CD4-positive, alpha-beta T cell treated with Interleukin-21 for 1 hour (primary cell): ENCODE measurements at places on chromosomes 3 and 15.

GRCh38 chr3:58496206-58496857, 4.4 kb downstream of the KCTD6 start:
- no peak for DNase-seq

GRCh38 chr3:39192490-39193092, at the start of gene XIRP1:
TSS of gene XIRP1 (minus strand) at chr3:39192595. CDS start at chr3:39189445, 3,150 bp downstream.
- no peak for DNase-seq

- DNase-seq, result no peak
These were observed 3.0 kb downstream of the MAPK6 start for GRCh38 chr15:52021892-52022540.

DNA sequence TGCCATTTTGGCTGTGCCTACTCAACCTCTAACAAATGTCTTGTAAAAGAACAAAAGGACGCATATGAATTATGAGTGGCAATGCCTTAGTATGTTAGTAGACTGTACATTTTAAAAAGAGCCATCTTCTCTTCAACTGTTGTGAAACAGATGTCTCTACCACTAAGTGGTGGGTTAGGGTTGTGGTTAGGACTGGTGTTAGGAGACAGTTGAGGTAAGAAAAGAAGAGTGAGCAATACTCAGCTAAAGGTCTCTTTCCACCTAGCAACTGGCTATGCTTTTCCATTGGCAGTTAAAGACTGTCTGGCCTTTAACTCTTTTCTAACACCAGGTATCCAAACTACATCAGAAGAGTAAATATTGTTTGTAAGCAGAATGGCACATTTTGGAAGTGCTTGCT, 221.7 kb upstream of the TBC1D5 start:
- no peak for DNase-seq

DNA sequence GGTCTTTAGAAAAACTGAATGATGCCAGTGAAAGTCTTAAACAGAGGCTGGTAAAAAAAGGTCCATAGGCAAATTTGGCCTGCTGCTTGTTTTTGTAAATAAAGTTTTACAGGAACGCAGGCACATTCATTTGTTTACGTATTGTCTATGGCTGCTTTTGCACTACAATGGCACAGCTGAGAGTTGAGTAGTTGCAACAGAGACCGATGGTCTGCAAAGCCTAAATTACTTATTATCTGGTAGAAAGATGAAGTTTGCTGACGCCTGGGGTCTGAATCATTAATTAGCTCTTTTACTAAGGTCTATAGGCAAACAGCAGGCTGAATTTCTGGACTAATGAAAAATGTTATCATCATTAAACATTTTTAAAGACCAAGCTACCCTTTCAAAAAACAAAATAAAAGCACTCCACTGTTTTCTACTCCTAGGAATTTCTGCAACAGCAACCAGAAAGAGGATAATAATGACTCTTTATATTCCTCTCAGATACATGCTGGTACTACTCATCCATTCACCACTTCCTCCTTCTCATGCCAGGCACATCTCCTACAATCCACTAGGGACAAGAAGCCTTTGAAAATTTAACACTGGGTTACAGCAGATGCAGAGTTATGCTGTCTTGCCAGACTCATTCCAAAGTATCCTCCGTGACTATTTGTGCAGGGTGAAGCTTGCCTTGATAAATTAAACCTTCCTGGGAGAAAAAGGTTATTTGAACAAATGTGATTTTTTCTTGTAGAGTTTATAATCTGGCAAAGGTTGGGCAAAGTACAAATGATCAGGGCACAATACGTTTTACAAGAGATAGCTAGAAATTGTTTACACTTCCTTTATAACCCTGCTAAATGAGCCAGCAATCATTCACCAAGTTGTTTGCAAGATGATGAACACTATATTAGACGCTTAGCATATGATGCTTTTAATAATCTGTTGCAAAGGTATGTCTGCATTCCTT, 6.0 kb downstream of the GATM start:
- no peak for DNase-seq

- DNase-seq, result no peak
These were observed 431.1 kb downstream of the WDR72 start for GRCh38 chr15:53328341-53328740.

- DNase-seq, result no peak
These were observed 2.2 kb upstream of the B3GALNT1 start for GRCh38 chr3:161107311-161107710.

GRCh38 chr3:39267631-39268548, 11.9 kb downstream of the CX3CR1 start:
- DNase-seq, result peak; percentile 84

- no peak for DNase-seq
These were observed 53.5 kb upstream of the VGLL3 start for GRCh38 chr3:87044409-87044808.

DNA sequence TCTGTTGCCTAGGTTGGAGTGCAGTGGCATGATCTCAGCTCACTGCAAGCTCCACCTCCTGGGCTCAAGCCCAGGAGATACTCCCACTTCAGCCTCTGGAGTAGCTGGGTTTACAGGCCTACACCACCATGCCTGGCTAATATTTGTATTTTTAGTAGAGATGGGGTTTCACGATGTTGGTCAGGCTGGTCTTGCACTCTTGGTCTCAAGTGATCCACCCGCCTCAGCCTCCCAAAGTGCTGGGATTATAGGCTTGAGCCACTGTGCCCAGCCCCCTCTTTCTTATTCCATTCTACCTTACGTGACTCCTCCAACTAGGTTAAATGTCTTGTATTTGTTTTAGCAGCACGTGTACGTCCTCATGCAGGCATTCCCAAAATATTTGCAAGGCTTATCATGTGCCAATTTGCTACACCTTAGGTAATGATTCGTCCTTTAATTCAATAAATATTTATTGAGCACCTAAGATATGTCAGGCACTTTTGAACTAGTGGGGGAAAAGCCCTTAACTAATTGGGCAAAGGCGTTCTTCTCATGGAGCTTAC, 14.9 kb upstream of the MAGI1 start:
- no peak for DNase-seq

DNA sequence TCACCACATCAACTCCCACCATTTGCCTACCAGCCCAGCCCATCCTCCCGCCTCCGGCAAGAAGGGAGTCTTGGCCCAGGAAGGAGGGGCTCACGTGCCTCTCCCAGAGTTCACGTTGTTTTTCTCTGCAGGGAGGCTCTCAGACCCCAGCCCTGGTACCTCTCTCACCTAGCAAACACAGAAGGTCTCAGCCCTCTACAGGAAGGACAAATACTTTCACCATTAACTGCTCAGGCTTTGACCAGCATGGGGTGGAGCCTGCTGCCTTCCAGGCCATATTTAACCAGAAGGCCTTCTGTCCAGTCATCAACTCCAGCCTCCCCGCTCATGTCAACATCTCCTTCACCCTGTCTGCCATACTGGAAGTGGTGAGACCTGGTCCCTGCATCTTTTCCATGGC, 19.0 kb upstream of the HTR3E start:
- no peak for DNase-seq

- no peak for DNase-seq
These were observed 3.3 kb downstream of the FAM43A start for GRCh38 chr3:194688946-194689345.

DNA sequence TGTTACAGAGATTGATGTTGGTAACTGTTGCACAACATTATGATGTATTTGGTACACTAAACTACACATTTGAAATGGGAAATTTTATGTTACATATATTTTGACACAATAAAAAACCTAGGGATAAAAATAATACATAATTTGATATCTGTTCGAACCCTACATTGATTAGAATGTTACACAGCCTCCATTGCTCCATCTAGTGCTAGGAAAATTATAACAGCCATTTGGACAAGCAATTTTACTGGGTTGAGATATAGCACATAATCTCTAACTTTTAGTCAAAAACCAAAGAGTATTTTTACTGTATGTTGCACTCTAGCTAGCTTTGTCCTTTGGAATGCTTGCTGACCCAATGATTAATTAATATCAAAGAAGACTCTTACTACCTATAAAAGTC, 108.1 kb downstream of the LSAMP start:
- no peak for DNase-seq

GRCh38 chr3:123376451-123377242, 72.2 kb downstream of the ADCY5 start:
- DNase-seq, result no peak

GRCh38 chr15:62850791-62851291, 191.7 kb upstream of the TPM1 start:
- DNase-seq, result no peak

GRCh38 chr3:135916310-135916709, 49.2 kb upstream of the PPP2R3A start:
- no peak for DNase-seq

DNA sequence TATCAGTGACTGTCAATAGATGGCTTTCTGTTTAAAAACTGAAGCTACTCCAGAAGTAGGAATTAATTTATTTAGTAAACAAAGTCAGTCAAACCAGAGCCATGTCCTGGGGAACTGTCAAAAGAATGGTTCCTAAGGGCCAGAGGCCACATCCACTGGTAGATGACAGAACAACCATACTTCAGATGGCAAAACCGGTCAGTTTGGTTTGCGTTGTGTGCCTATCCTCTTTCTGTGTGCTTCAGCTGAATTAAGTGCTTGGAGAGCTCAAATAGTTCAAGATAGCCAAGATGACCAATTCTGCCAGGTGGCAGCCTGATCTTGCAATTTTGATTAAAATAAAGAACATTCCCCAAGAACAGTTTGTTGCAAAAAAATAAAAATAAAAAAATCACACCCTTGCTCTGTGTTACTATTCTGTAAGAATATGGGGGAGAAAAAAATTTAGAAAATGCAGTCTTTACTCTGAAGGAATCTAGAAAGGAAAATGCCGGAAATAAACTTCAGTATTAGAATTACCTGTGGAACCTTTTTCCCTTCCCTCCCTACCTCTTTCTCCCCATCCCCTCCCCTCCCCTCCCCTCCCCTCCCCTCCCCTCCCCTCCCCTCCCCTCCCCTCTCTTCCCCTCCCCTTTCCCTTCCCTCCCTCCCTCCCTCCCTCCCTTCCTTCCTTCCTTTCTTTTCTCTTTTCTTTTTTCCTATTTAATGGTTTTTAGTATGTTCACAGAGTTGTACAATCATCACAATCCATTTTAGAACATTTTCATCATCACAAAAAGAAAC, 2.5 kb downstream of the MAP3K13 start:
- DNase-seq, result no peak
